ENCODE measurements at places on chromosomes 1 and 21. TPM values are rescaled to one million over a fixed set of nuclear protein-coding genes. Genes with fewer than 3 reads are reported as not detected.

DNA sequence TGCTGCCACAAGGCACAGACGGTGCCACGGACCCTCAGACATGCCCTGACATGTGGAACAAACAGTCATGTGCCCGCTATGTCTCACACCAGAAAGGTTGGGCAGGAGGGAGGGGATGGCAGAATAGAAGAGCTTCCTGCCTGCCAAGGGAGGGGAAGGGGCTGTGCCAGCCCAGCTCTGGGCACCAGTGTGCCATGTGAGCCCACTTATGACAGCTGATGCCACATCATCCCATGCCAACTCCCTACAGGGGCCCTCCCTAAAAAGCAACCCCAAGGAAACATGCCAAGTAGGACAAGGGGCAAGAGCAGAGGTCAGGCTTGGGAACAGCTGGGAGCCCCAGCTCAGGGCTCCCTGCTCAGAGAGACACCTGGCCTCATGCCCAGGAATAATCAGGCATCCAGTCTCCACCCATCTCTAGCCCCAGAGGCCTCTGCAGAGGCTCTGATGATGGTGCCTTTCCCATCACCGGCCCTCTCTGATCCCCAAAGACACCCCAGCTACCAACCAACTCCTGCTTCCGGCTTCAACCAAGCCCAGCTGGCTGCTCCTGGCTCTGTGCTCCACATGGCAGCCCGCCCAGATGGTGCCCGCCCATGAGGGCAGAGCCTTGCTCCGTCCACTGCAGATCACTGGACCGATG is 10.3 kb downstream of the ADGRB2 start:
- DNase-seq, result no peak

GRCh38 chr1:161228032-161228431 is 2.2 kb downstream of the TOMM40L start:
- no peak for DNase-seq

Gene HEYL
- total RNA-seq, result not detected

DNA sequence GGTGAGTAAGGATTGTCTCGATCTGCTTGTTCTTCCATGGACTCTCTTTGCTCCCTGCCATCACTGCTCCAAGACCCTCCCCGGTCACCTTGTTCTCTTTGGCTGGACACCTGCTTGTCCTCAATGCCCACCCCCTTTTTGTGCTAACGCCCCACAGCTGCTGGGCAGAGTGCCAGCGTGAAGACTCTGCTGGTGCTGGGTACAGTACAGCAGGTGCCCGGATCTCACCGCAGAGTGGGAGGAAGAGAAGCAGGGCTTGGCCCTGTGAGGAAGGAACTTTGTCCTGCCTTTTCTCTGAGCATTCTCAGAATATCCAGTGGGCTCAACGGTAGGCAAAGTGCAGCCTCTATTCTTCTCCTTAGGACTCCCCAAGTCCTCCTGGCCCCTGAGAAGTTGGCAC is 90.1 kb downstream of the PLXNA2 start:
- no peak for DNase-seq

- DNase-seq, result no peak
These were observed 65.4 kb upstream of the ARTN start for GRCh38 chr1:43867976-43868740.

- DNase-seq, result no peak
These were observed 125.8 kb upstream of the HOOK1 start for GRCh38 chr1:59688976-59689375.

DNA sequence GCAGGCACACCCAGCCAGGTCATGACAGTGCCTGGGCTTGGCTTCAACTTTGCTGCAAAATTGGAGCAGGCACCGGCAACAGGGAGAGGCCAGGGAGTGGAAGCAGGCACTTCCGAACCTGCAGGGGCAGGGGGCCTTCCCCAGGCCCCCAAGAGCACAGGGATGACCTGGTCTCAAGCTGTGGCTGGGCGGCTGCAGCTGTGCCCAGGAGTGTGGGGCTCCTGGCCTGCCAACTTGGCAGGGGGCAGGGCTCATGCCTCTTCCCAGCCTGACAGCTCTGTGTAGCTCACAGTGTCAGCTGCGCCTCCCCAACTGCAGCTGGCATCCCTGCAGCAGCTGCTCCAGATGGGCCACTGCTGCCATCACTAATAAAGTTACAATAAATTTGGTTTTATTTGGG is 51.5 kb upstream of the SCYL3 start:
- DNase-seq, result no peak

- no peak for DNase-seq
These were observed 34.0 kb downstream of the ST6GALNAC5 start for GRCh38 chr1:76901158-76901767.

DNA sequence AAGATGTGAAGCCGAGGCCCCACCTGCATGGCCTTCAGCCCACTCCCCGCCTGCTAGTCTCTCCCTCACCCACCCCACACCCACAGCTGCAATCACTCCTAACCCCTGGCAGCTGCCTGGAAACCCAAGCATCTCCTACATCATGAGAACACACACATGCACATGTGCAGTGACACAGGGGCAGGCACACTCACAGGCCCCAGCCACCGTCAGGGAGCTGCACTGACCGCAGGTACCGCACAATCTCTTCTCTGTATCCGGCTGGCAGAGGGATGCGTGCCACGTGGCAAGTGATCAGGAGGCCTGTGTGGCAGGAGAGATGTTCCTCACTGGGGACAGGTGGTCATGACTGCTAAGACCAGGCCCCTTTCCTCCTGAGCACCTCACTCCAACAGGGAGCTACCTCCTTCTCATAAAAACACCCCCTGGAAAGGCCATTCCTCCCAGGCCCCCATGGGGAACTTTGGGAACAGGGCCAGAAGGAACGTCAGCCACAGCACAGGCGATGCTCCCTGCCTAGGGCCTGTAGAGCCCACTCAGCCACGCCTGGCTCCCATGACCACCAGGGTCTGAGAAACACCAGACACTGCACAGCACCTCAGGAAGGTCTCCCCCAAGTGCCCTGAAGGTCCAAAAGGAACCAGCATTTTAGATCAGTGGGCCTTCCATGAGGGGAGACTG is 6.0 kb downstream of the LSS start:
- peak; percentile 36 for DNase-seq

Gene ADAM30
- not detected for total RNA-seq

DNA sequence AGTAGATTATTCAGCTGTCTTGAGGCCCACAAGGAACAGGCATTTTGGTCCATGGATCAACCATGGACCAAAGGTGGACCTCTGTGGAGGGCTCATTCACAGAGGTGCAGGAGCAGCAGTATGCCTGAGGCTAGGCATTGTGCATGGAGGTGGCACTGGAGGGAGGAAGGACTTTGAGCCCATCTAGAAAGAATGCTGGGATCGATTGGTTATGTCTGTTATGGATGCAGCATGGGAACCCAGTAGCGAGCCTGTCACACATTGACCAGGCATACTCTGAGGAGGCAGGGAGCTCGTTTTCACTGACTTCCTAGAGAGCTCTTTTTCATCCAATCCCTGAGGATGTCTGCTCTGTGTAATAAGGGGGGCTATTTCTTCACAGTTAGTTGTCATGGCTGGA is 75.5 kb downstream of the KCNN3 start:
- no peak for DNase-seq

- no peak for DNase-seq
These were observed 5.0 kb downstream of the CEP170 start for GRCh38 chr1:243250102-243250501.

- DNase-seq, result no peak
These were observed 27.1 kb downstream of the ZBTB17 start for GRCh38 chr1:15948595-15949452.

Gene EFNA3
- total RNA-seq, result 2.8 TPM

Data from activated CD8-positive, alpha-beta memory T cell treated with anti-CD3 and anti-CD28 coated beads, Interleukin-2, amount 10 ng/mL, durations not matched to agents 7 days and 5 days (primary cell).